Ascending aorta (tissue), 2 donors: ENCODE measurements at places on chromosomes 5 and 9.

DNA sequence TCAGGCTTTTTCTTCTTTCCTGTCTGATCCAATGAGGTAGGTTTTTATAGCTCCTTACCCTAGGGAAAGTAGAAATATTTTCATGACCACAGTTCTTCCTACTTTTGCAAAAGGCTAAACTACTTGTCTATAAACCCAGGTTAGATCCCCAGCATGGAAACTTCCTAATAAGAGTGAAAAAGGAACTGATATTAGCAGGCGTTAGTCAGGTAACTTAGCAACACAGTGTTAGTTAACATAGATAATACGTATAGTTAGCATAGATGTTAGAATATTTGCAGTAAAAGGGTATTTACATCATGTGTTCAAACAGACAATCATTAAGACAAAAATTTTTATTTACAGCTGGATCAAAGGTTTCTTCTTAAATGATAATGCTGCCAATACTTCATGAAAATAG lies 162.9 kb upstream of the DAB2 start:
- no peak for DNase-seq

GRCh38 chr5:141848744-141849414 lies 29.3 kb downstream of the PCDH1 start:
- peak; percentile 39 for DNase-seq

DNA sequence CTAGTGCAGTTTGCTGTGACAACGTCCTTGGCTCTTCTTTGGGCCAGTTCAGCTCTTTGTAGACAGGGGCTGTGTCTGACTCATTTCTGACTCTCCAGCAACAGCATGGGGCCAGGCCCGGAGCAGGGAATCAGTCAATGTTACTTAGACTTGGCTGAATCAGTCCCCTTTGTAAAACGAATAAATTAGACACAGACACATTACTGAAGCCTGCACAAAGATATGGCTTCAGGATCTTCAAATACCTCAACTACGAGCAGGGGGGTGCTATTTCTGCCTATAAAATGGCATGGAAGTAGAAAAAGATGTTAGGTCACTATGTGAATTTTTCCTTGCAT lies 204.7 kb downstream of the TTLL11 start:
- no peak for DNase-seq

DNA sequence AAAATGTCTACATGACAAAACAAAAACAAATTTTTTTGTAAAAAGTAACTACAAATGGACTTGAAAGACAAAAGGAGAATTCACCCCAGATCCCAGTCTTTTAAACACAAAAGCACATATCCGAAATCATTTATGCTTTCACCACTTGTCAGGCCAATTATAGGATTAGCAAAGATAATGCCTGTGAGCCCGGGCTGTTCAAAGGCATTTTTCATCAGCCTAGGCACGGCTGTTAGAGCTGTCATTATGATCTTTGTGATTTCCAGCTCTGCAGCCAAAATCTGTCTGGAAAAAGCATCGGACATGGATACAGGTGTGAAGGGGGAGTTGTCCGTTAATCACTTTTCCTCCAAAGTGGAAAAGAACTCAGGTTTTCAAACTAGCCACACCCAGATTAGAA lies 23.6 kb upstream of the RAB14 start:
- DNase-seq, result no peak
